ENCODE measurements at places on chromosomes 2 and 18.

DNA sequence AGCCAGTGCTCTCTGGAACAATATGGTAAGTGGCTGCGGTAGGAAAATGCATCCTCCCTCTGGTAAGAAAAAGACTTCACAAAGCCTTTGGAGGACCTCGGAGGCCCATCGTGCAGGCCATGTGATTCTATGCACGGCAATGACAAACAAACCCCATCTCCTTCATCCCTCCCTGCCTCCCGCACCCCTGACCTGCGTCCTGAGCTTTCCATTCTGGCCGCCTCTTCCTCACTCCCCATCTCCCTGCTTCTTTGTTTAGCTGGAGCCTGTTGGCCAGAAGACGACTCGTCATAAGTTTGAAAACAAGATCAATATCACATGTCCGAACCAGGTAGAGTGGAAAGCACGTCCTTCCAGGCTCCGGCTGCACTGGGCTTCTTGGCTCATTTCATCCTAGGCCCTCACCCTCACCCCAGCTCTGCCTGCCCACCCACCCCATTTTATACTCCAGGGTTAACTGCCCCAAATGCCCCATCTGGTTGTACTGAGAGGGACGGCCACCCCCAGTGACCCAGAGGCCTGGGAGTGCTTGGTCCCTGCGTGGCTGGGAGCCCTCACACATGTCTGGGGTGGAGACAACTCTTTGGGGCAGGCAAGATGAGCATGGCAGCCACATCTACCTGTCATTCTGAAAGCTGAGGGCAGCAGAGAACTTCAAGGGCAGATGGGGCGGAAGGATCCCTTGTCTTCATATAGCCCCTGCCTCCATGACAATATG, 94.0 kb downstream of the PLB1 start:
- no peak for DNase-seq

GRCh38 chr2:188078534-188078933, 213.1 kb upstream of the GULP1 start:
- no peak for DNase-seq

DNA sequence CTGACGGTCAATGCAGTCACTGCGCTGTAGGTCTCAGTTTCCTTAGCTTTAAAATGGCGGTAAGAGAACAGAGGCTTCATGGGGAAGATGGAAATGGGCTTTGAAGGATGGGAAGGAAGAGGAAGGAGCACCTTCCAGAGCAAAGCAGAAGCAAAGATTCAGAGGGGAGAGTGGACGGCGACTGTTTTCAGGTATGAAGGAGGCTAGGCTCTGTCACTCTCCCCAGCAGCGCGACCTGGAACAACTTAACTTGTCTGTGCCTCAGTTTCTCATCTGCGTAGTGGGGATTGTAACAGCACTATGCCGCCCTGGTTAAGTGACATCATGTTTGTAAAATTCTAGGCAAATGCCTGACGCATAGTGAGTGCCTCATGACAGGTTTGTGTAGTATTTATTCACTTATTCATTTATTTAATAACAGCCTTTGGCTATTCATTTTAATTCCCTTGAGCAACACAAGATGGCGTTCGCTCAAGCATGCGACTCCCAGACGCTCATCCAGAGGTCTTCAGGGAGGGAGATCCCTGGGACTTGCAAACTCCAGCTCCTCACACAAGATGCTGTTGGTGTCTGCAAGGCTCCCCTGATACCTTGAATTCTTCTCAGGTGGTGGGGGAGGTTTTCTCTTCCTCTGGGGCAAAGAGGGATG, 336.3 kb downstream of the DYSF start:
- peak; percentile 61 for DNase-seq

GRCh38 chr2:191748059-191748461, 70.1 kb downstream of the NABP1 start:
- peak; percentile 48 for DNase-seq

- DNase-seq, result no peak
Observed at GRCh38 chr2:134985061-134985460, 62.2 kb downstream of the MAP3K19 start.

- no peak for DNase-seq
Observed at GRCh38 chr2:127577503-127577902, 42.0 kb downstream of the MYO7B start.

DNA sequence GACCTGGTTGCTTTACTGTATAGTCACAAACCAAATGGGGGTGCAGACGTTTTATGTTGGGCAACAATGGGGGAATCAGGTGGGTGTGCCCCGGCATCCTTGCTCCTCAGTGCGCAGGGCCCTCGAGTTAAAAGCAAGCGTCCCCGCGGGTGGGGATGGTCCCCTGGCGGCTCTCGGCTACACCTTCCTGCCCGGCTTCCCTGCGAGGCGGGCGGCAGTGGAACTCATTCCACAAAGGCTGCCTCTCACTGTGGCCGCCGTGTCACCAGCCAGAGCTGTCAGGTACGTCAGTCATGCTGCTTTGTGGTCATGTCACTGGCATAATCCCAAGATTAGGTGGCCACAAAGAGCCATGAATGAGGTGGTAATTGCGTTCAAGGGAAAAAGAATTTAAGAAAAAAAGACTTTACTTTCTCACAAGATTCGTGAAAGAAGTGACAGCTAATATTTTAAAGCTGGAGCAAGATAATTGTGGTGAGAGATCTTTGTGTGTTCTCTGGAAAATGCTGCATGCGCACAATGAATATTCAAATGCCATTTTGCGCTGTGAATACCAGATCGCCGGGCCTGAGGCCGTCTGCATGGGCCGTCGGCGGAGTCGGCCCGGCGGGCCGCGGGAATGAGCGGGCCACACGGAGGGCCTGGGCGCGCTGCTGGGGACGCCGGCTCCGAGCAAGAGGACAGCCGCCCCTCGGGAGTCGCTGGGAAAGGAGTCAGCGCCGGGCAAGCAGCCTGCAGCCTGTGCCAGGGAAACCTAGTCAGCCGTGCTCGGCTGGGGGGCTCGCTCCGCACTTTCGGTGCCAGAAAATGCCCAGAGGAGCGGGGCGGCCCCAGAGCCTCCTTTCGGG, 82.3 kb upstream of the LDLRAD4 start:
- no peak for DNase-seq

GRCh38 chr2:65264821-65265670, 37.4 kb downstream of the ACTR2 start:
- peak; percentile 89 for DNase-seq

DNA sequence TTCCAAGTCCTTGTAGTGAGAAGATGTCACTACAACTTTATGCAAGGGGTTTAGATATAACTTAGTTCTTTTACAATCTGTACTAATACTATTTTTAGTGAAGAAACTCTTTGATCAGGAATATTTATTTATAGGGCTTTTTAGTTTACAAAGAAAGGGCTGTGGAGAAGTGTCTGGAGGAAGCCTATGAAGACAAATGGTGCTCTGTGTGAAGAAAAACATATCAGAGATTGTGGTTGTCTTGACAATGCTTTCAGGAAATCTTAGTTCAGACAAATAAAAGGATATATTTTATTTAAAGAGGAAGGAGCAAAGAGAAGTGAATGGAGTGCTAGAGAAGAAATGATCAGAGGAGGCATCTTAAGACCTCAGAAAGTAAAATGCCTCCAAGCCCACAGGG, 824.9 kb downstream of the DCDC2C start:
- no peak for DNase-seq

- DNase-seq, result peak; percentile 32
Observed at GRCh38 chr2:17540093-17540812, at the start of gene VSNL1. VSNL1 (plus strand) TSS chr2:17540696; CDS start chr2:17592075, 51,379 bp downstream.

- no peak for DNase-seq
Observed at GRCh38 chr2:65548576-65549256, 116.3 kb upstream of the SPRED2 start.

- DNase-seq, result no peak
Observed at GRCh38 chr2:109261906-109262631, 133.1 kb downstream of the SH3RF3 start.

DNA sequence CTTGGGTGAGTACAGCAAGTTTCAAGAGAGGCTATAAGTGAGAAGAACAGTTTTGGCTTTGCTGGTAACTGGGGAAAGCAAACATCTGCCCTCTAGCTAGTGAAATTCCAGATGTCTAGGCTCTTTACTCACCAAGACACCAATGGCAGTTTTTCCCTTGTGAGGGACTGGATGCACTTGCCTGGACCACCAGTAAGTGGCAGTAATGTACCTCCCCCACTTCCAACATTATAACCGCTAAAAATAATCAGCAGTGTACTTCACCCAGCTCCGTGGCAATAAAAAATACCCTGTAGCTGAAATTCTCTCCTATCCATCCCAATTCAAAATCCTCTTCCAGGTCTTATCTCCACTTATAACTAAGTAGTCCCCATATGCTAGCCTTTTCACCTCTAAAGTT, 383.9 kb downstream of the ARHGAP15 start:
- peak; percentile 81 for DNase-seq

DNA sequence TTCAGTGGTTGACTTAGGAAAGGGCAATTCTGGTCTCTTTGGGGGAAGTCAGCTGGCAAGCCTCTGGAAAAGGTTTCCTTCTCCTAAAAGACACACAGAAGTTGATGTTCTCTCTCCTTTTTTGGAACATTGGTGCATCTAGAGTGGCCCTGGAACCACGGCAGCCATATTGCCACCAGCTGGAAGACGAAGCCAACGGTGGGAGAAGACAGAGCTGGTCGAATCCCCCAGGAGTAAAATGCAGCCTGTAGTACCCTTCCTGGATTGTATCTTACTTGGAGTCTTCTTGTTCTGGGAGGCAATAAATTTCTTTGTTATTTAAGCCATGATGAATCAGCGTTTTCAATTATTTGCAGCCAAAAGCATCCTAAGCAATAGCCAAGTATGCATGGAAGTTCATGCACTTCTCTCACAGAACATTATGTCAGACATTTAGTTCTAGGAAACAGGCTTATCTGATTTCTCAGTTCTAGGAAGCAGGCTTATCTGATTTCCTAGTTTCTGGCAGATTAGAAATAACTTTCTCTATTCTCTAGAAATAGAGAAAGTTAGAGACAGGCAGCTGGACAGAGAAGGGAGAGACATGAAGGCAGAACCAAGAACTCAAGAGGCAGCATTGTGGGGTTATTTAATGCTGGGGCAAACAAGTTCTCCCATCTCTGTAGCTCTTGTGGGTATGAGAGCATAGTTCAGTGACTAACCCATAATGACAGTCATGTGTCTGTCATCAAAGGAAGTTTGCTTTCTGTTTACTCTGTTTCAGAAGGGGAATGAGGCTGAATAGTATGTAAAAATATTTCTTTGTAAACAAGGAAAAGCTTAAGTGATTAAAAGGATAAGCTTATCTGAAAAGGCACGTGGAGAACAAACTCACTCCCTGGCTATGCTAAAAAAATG, 40.5 kb upstream of the NABP1 start:
- peak; percentile 73 for DNase-seq

DNA sequence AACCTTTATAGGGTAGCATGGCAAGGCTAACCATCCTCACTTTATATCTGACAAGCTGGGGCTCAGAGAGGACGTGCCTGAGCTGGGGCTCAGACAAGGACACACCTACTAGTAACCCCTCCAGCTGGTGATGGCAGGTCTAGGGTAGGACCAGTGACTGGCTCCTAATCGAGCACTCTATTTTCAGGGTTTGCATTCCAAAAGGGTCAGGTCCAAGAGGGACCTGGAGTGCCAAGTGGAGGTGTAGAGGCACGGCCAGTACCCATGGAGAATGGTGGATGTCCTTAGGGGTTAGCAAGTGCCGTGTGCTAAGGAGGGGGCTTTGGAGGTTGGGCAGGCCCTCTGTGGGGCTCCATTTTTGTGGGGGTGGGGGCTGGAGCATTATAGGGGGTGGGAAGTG, 1.2 kb upstream of the DES start:
- DNase-seq, result no peak
